ENCODE measurements at places on chromosomes 12 and 14.

- no peak for ATAC-seq
Observed at GRCh38 chr12:122732170-122732569, 1.5 kb upstream of the HCAR1 start.

GRCh38 chr12:24083838-24084237, 134.4 kb upstream of the SOX5 start:
- ATAC-seq: no peak

GRCh38 chr12:23342407-23342806, 607.1 kb downstream of the SOX5 start:
- no peak for ATAC-seq

DNA sequence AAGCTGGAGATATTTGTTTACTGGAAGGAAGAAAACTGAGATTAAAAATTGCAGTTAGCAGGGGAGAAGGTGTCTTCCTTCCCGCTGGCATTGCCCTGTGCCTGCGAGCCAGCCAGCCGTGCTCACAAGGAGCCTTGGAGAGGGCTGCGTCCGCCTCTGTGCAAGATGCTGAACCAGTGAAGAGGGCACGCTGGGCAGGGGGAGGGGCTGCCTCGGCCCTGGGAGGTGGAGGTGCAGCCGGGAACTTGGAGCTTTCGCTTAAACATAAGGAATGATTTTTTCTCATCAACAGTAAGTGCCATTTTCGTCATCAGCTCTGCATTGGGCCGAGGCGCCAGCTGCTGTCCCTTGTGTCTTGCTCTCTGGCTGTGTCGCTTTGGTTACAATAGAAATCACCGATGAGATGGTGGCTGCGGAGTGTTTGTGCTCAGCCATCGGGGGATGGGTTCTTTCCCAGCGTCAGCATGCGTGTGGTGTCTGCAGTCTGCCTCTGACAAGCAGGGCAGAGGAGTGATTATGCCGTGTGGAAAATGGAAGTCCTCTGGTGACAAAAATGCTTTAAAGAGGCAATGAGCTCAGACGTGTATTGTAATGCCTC, 97.3 kb downstream of the ESR2 start:
- ATAC-seq: peak; percentile 25

DNA sequence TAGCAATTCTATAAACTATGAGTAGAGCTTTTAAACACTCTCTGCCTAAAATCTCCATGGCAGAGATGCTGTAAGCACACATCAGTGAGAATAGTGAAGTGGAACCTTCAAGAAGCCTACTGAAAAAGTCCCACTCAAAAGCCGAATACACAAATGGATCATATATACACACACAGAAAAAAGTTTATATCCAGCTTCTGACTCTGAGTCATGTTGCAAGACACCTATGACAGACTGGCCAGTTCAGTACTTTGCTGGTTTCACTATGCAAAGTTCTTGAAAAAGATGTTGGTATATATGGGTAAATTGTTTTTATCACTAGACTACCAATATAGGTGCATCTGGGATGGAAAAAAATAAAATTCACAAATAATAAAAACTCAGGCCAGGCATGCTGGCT, 126.1 kb downstream of the KCNK10 start:
- ATAC-seq: no peak
